Subcutaneous preadipocyte (primary cell): ENCODE measurements at places on chromosomes 12 and 14. TPM values are rescaled to one million over a fixed set of nuclear protein-coding genes. Genes with fewer than 3 reads are reported as not detected.

The MYH6 gene
- total RNA-seq, result not detected in 2 replicates

The KRT71 gene
- total RNA-seq, result not detected in 2 replicates

The RNU4-1 gene
- total RNA-seq, result under 0.01 TPM in 2 replicates

The CFAP73 gene
- not detected in 2 replicates for total RNA-seq
